ENCODE measurements at places on chromosomes 11 and 22.

DNA sequence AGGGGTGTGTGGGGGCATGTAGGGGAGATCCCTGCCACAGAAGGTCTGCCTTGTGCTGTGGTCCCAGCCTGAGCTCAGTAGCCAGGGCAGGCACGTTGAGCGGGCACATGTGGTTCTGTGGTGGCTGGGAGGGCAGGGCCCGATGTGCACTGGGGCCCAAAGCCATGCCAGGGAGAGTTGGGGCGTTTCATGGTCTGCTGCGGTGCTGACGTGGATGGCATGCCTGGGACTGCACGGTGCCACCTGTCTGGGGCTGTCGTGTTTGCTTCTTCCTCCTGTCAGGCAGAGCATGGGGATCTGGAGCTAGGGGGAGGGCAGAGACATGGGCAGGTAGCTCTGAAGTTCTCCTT lies 19.3 kb downstream of the PPIL2 start:
- no peak for DNase-seq

DNA sequence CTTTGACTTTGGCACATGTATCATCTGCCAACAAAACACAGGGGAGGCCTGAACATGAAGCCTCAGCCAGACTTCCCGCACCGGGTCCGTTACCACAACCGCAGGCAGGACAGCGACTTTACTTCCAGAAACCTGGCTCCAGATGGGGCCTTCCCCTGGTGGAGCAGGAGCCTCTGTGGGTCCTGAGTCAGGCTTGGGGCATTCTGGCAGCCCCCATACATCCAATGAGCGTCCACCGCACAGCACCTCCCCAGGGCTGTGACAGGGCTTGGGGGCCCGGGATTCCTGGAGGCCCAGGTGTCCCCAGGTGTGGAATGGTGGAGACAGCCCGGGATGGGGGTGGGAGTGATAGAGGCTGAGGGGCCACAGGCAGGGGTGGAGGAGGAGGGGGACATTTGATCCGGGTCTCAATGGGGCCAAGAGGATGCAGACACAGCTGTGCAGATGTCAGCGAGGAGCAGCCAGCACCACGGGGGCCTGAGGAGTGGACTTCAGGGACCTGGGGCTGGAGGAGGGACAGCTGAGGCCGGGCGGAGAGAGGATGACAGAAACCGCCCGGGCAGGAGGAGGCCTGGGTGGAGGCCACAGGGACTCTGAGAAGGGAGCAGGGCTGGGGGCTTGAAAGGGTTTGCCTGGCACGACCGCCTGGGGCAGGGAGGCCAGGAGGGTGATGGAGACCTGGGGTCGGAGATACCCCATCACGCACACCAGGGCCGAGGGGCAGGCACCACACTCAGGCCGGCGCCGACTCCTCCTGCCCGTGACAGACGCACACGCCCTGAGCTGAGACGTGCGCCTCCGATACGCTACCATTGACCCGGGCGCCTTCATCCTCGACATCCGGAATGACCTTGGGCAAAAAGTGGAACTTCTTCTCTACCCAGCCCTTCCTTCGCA lies 8.6 kb downstream of the TTLL8 start:
- DNase-seq, result no peak

- peak; percentile 80 for DNase-seq
Measured at GRCh38 chr11:109859045-109859724, 234.0 kb upstream of the ZC3H12C start.

GRCh38 chr11:74671520-74672196 lies 59.6 kb downstream of the CHRDL2 start:
- DNase-seq, result peak; percentile 39

Measured in HFFc6 (cell line).